ENCODE measurements at places on chromosomes 4 and X.

DNA sequence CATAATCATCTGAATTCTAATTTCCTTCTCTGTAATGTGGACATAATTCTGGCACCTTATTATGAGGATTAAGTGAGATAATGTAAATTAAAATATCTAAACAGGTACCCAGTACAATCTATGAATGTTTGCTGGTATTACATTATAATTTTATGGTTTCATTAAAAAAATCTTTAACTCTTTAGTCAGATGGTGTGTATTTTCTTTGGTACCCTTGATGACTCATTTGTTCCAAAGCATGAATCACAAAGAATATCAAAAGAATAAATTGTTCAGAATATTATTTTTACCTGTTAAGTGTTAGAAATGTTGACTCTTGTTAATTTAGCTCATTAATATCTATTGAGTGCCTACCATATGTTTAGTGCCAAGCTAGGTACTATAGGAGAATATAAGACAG is 74.3 kb downstream of the SNX25 start:
- no peak for DNase-seq

- DNase-seq: no peak
Measured at GRCh38 chrX:74534569-74535038, 79.8 kb downstream of the RLIM start.

DNA sequence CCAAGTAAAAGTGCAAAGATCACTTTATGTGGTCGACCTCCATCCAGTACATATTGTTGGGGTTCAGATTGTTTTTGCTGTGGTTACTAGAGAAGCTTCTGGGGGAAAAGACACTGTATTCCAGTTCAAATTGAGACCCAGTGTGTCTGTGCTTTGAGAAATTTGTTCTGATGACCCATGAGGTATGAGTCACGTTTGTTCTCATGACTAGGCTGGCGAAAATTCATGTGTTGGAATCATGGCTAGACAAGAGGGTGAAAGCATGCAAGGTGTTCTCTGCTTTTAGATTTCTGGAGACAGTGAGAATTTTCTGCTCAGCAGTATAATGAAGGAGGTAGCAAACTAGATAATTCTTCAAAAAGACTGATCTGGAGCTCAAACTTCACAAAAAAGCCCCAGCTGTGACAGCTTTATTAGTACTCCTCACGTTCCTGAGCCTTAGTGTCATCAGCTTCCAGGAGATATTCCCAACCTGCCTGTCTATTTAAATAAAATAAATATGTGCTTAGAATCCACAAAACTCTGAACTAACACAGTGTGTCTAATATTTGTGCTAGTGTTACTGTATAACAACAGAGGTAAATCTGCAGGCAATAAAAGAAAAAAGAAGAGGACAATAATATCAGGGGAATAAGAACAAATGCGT is 24.4 kb upstream of the FAM47B start:
- no peak for DNase-seq

DNA sequence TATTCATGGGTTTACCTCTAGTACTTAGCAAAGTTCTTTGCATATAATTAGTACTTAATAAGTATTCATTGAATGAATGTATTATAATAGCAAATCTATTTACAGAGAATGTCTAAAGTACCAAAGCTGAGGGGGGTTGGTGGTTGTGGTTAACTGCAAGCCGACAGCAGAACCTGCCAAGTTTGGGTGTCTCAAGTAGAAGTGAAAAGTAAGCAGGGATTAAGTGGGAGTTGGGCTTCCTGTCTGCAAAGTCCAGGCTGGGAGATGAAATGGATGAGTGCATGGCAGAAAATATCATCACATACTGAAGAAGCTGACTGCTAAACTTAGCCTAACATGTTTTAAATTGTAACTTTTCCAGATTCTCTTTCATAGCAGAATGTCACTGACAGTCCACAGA is 169.6 kb downstream of the CAMK2D start:
- no peak for DNase-seq

DNA sequence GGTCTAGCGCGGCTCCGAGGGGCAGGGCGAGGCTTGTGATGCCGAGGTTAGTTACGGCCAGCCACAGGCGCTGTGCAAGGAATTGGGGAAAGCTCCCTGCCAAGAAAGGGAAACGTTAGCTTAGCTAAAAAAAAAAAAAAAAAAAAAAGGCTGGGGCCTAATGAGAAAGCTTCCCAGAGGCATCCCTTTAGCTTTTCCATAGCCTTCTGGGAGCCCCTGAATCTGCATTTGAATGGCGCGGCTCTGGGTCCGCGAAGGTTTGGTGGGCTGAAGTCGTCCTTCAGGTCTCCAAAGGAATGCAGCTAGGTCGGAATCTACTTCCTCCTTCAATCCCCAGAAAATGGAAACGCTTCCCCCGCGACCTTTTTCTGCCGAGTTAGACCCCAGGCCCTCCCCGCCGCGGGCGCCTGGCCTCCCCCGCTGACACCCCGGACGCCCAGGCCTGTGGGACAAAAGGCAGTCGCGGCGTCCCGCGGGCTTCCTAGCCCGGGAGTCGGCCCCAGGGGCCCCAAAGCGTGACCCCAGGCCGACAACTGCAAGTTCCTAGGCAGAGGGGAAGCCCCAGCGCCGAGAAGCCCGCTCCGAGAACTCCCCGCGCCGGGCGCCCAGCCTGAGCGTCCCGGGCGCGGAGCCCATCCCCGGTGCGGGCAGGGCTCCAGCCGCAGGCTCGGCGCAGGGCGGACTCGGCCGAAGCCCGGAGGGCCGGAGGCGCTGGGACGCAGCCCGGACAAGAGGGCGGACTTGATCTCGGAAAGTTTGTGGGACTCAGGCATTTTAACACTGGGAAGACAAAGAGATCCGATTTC is 605 bp upstream of the FAT1 start:
- no peak for DNase-seq

DNA sequence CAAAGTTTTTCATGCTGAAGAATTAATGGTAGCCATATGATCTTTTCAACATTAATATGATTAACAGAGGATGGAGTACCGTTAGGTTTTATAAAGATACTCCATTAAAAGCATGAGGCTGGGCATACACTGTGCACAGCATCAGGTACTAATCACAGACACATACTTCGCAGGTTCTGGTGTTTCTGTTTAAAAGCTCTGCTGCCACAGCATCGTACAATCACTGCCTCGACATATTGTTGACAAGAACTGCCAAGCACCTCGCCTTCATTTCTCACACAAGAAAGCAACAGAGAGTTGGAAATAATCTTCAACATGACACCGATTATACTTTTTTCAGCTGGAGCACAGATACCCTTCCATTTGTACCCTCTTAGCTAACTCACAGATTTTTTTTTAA is 753.4 kb upstream of the FAM241A start:
- DNase-seq: no peak

GRCh38 chr4:158817562-158818296 is 48.9 kb downstream of the FNIP2 start:
- no peak for DNase-seq

GRCh38 chrX:77597511-77597910 is 150.3 kb downstream of the FGF16 start:
- no peak for DNase-seq

DNA sequence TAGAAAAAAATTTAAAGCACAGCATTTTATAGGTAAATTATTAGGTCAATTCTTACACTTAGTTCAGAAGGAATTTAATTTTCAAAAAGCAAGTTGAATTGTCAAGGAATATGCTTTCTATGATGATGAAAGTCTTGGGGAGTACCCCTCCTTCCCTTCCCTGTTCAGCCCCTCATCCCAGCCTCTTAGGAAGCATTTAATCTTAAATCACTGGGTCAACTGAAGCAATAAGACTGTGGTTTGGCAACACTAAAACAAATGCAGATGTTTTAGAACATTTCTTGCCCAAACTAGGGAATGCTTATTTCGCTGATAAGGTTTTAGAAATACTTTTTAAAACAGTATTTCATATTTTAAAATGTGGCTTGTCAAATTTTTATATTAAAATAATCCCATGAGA is 19.1 kb upstream of the ARSJ start:
- DNase-seq: no peak

DNA sequence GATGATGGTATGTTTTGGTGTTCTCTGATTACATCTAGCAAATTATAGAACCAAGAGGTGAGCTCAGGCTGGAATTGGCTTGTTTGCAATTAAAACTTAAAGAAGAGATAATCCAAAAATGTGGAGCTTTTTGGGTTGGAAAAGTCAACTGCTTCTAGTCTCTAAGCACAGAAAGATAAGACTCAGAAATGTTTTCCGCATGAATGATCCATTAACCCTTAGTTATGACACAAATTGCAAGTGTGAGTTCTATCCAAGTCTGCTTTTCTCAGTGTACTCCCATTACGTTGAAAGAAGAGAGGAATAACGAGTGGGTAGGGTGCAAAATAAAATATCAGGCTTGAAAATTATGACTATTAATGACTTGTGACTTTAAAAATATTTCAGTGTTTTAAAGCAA is 38.5 kb downstream of the HPGD start:
- DNase-seq: no peak

GRCh38 chr4:71231129-71232055 is 107.4 kb upstream of the SLC4A4 start:
- DNase-seq: no peak

GRCh38 chrX:106891762-106892460 is 11.2 kb downstream of the RIPPLY1 start:
- DNase-seq: no peak

DNA sequence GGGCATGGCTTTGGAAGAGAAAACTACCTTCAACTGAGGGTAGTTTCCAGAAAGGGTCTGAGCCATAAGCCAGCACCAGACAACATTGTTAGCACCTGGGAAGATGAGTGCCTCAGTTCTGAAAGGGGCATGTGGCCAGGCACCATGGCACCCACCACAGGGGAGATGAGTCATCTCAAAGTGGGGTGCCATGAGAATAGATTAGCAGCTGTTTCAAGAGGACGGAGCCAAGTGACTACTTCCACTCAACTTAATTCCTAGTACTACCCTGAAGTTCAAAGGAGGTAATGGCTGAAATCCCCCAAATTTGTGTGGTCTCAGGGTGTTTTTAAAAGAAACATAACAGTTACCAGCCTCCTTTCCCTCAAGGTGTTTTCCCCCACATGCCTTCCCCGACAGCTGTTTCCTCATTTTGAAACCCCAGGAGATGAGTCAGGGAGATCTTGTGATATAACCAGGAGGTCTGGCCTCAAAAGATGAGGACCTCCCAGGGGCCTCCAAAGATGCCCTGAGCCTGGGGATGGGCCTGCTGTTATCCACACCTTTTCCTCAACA is 27.8 kb upstream of the FTHL17 start:
- no peak for DNase-seq

DNA sequence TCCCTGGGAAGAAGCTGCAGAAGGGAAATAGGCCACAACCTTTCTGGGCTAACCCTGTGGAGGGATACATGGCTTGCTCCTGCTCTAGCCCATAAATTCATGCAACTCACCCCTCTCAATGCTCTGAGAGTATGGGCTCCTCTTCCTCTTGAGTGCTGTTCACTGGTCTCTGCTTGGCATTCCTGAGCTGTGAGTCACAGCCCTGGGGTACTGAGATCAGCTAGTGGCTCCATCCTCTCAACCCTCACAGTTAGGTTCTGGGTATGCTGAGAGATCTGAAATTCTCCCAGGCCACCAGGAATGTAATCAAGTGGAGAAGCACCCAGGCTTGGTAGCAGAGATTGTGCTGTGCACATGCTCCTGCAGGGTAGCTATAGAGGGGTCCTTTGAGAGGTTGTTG is 60.6 kb upstream of the SPANXN2 start:
- no peak for DNase-seq

GRCh38 chr4:164959896-164960295 is 17.6 kb downstream of the TRIM61 start:
- no peak for DNase-seq

- DNase-seq: no peak
Measured at GRCh38 chr4:21879187-21879586, 69.4 kb downstream of the KCNIP4 start.

DNA sequence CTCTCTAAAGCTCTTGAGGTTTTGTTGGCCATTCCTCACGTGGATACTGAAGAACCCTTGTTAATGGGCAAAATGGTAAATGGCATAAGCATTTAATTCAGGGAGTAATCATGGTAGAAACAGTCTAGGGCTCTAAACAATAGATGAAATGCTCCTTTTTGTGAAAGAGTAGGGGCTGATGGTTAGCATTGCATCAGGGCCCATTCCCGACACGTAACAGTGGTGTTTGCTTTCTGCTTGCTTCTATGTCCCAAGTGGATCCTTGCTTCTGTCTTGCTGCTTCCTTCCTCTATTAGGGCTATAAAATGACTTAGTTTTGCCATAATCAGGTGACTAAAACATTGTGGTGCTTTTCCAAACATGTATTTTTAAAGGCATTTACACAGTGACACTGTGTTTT is 230.9 kb upstream of the AFF2 start:
- no peak for DNase-seq

GRCh38 chr4:26000274-26000950 is 86.4 kb downstream of the SMIM20 start:
- DNase-seq: no peak

Measured in Panc1 (cell line).